ENCODE measurements at places on chromosomes 5 and 9.

GRCh38 chr5:11273180-11273903 lies 512.3 kb upstream of the DAP start:
- DNase-seq = no peak

- DNase-seq = no peak
Observed at GRCh38 chr5:58262226-58262625, 197.7 kb downstream of the PLK2 start.

DNA sequence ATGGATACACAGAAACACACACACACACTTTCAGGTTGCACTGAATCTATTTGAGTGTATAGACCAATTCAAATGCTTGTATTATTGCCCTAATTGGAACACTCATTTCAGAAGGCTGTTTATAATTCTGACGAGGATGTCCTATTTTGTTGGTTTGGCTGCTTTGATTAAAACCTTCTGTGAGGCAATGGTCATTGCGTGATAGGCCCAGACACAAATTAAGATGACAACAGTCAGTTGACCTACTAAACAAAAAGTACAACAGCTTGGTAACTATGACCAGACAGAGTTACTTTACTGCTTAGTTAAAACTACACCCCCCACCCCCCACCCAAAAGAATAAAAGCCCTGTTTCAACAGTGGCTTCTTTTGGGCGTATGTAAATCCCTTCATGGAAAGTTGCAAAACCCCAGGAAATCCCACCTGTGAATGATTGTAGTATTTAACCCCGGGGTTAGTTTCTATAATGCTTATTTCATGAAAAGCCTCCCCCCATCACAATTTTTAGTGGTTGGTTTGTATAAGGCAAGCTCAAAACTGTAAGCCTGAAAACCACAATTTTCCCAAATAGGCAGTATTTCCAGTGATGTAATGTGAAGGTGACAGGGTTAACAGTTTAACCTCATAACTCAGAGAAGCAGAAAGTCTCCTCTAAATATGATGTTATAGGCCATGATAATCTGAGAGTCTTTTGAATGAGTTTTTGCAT lies 340.8 kb downstream of the FGF10 start:
- DNase-seq = no peak

DNA sequence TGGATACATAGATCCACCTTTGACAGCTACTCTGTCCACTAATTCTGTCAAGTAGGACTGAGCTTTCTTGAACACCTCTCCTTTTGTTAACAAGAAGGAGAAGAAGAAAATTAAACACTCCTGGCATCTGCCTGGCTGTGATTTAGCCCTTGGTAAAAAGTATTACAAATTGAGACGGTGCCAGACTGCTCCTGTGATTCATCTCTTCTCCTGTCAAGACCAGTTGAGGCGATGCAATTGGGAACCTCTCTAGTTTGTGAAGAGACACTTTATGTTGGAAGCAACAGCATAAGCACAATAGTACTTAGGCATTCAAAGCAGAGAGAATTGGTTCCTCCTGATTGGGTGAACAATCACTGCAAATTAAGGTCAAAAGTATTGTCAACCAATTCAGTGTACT lies 72.7 kb downstream of the GHR start:
- DNase-seq = no peak

- no peak for DNase-seq
Observed at GRCh38 chr5:178207183-178207916, 3.0 kb downstream of the HNRNPAB start.

DNA sequence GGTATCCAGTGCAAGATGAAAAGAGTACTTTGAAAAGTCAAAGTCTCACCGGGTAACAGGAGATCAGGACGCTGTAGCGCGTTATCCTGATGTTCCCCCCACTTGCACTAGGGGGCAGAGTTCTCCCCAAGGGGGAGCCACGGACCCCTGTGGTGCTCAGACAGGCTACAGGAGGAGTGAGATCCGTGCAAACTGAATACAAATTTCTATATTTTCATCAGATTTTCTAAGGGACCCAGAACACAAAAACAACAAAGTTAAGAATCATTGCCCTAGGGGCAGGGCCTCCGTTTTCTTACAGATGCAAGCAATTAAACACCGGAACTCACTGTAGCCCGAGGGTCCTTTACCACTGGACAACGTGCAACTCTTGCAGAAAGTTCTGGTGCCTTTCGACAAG lies 2.0 kb downstream of the MYO10 start:
- DNase-seq = no peak

- DNase-seq = no peak
Observed at GRCh38 chr5:150782850-150783249, 4.3 kb downstream of the SMIM3 start.

DNA sequence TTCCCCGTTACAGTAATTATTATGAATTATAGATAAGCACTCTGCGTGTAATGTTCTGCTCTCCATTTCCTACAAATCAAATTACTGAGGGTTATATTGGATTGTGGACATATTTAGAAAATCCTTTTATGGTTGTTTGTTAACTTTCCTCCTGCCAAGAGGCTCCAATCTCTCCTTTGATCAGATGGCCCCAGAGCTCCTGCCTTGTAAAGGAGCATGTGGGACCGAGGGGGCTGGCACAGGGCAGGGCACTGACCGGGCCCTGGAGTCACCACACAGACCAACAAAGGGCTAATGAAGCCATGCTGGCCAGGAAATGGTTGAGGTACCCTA lies 415.9 kb downstream of the EFNA5 start:
- DNase-seq = no peak

All from stimulated activated CD8-positive, alpha-beta memory T cell treated with anti-CD3 and anti-CD28 coated beads, Interleukin-7, amount 100 ng/mL, for 1 hour (primary cell).